ENCODE measurements at places on chromosomes 16 and 17.
A peak's percentile ranks its signal among the peaks of the same experiment; 100 is the strongest.

GRCh38 chr17:41665566-41666236 is 23.0 kb upstream of the EIF1 start:
- DNase-seq, result peak; percentile 98

DNA sequence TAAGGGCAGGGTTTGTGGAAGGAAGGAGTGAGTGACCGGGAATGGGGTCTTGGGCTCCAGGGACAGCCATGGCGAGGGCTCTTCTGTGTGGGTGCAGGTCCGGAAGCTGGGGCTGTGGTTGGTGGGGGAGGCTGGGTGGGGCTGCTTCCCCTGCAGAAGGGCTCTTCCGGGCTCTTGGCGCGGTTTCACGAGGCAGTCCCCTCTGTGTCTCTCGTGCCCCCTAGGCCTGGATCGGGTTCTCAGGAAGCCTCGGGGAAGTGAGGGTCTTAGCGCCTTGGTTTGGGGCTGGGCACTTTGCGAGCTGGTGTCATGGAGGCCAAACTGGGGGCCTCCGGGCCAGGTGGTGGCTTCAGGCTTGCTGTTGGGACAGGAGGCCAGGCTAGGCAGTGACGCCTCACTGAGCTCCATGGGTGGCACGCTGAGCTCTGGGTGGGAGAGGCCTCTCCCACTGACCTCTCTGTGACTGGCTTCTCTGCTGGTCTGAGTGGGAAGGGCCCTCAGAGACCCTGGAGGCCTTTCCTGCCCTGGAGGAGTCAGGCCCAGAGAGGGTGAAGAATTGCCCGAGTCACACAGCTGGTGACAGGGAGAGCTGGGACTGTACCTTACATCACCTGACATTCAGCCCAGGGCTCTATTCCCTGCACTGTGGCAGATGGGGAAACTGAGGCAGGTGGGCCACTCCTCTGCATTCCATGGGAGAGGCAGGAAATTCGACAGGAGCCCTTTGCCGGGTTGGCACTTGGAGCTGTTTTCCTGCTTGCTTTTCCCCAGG is 8.2 kb downstream of the ADCY7 start:
- peak; percentile 65 for DNase-seq

- no peak for DNase-seq
Observed at GRCh38 chr17:10370016-10370608, 2.7 kb downstream of the MYH13 start.

DNA sequence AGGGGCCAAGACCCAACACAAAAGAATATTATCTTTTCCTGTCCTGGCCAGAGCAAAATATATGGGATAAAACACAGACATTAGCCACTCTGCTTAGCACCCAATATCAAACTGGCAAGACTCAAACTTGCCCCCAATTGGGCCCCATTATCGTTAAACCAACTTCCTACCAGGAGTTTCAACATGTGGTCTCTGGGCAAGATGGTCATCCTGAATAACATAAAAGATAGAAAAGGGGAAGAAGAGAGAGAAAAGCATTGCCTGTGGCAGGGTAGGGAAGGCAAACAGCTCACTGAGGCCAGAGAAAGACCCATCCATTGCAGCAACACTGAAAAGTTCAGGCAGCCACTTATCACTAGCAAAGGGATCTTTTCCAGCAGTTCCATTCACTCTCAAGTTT is 502.1 kb downstream of the KIF2B start:
- DNase-seq, result no peak

DNA sequence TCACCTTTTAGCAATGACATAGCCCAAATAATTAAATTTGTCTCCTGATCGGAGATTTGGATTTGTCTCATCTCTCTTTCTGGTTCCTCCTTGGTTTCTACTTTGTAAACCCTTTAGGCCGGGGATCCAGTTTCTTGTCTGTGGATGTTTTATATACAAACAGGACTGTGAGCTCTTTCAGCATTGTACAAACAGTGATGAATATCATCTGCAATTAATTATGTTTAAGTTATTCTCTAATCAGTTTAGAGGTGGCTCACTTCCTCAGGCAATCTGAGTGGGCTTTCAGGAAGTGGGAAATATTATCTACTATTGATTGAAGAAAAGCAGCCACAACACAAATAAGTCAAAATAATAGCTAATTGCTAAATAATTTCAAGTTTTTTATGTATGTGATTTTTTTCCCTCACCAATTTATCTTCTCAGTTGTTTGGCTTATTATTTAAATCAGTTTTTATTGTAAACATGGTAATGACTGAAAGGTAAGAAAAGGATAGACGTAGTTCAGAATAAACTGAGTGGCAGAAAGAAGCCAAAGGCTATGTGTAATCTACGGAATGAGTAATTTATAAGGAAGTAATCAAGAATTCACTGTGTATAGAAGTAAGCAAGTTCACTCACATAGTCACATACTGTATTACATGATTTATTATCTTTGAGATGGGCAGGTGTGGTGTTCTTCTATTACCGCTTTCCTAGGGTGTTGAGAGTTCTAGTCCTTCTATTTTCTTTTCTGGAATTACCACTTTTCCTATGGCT is 3.4 kb upstream of the ABCC11 start:
- no peak for DNase-seq

GRCh38 chr17:40203131-40203530 is 16.0 kb upstream of the WIPF2 start:
- DNase-seq, result no peak

GRCh38 chr17:35130392-35130791 is 9.0 kb downstream of the FNDC8 start:
- DNase-seq, result no peak

- no peak for DNase-seq
Observed at GRCh38 chr17:35906926-35907637, 23.5 kb downstream of the RDM1 start.

- no peak for DNase-seq
Observed at GRCh38 chr16:11025120-11025531, 80.8 kb downstream of the CLEC16A start.

Measured in activated B cell treated with CpG ODN at 0.5 μM for 24 hours (primary cell).